ENCODE measurements at places on chromosomes 6 and 20. TPM values are rescaled to one million over a fixed set of nuclear protein-coding genes. Genes with fewer than 3 reads are reported as not detected.
A peak's percentile ranks its signal among the peaks of the same experiment; 100 is the strongest.

The CAP2 gene
- total RNA-seq, result 2.7 TPM

The RWDD2A gene
- 4.6 TPM for total RNA-seq

The HLA-DQA1 gene
- 8.1 TPM for total RNA-seq

The CNBD2 gene
- total RNA-seq, result 4.7 TPM

The SOBP gene
- 3.4 TPM for total RNA-seq

The FAM83D gene
- total RNA-seq, result 25.5 TPM

The LRRC73 gene
- 1.1 TPM for total RNA-seq

The KCNQ2 gene
- 0.27 TPM for total RNA-seq

The OR2H1 gene
- not detected for total RNA-seq

The JPH2 gene
- total RNA-seq, result 13.8 TPM

The HLA-DOB gene
- 0.69 TPM for total RNA-seq

The KCNG1 gene
- 10.3 TPM for total RNA-seq

The KCNB1 gene
- total RNA-seq, result 1.9 TPM

The SALL4 gene
- total RNA-seq, result 0.13 TPM

DNA sequence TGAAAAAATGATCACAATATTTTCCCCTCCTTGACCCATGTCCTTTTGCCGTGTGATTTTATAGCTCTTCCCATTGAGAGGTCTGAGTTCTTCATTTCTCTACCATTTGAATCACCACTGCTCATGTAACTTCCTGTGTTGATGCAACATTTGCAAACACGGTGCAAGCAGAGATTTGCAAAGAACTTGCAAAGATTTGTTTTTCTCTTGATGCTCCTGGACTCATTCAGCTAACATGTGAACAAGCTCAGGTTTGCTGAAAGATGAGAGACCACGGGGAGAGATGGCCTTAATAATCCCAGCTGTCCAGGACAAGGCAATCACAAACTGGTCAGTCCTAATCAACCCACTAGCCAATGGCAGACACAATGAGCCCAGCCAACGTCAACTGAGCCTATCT is 8.6 kb downstream of the VNN2 start:
- no peak for DNase-seq

DNA sequence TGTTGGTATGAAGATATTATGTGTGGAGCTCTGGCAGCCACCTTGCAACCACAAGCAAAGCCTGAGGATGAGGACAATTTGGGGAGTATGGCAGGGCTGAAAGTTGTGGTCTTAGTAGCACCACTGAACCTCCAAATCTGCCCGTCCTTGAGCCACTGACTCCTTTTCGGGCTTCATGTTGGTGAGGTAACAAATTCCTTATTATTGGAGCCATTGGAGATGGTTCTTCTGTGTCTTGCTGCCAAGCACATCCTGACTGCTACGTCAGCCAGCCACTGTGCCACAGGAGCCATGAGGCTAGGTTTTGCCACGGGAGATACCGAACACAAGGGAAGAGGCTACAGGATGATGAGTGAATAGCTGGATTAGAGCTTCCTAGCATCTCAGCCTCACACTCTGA is 201.6 kb downstream of the BMP7 start:
- no peak for DNase-seq

GRCh38 chr6:22467645-22468044 is 101.7 kb upstream of the HDGFL1 start:
- no peak for DNase-seq

DNA sequence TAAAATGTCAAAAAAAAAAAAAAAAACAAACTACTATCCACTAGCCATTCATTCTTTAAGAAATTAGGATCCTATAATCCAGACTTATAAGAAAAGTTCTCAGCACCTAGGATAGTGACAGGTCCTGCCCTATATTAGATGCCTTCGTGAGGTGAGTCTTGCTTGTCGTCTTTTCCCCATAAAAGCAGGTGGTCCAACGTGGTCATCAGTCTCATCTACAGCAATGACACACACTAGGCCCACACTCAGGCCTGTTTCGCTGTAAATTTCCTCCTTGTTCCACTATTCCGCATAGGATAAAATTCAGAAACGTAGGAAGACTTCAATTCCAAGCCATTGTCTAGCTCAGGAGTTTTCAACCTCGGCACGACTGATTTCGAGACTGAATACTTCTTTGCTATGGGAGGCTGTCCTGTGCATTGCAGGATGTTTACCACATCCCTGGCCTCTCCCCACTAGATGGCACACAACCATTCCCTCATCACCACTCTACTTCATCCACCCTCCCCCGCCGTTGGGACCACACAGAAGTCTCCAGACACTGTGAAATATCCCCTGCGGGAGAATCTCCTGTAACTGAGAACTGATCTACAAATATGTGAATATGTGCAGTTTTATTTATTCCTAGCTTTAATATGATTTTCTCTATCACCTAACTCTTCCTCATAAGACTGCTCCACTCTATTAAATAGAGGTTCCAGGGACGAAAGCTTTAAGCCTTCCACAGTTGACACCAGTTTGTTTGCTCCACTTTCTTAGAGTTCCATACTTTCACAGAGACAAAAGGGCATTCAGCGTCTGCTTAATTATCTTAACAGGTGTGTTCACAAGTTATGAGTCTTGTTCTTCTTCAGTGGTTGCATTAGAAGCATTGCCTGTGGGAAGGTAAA is 346.3 kb downstream of the BMP2 start:
- DNase-seq, result no peak

- DNase-seq, result peak; percentile 51
Measured at GRCh38 chr6:10552270-10552810, 31.2 kb downstream of the GCNT2 start.

- DNase-seq, result no peak
Measured at GRCh38 chr6:48641544-48641943, 530.5 kb upstream of the PTCHD4 start.

GRCh38 chr6:108556866-108557493 is 3.7 kb upstream of the FOXO3 start:
- DNase-seq, result no peak

- no peak for DNase-seq
Measured at GRCh38 chr6:116902634-116903033, 25.6 kb downstream of the RFX6 start.

GRCh38 chr6:1842334-1842733 is 232.6 kb downstream of the FOXC1 start:
- DNase-seq, result no peak

DNA sequence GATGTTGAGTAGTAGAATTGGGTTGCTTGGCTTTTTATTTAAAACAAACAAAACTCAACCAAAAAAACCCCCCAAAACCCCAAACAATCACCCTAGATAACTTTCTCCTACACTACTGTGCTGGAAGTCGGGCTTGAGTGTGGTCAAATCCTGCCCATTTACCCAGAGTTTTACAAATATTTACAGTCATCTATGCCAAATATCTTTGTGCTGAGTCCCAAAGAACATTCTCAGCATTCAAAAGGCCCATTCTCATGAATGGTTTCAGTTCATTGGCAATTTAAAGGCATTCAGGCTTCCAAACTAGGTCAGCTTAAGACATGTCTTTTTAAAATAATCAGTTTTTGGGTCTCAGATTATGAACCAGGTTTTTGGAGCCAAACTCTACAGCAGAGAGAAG is 1.8 kb downstream of the RNF144B start:
- no peak for DNase-seq

DNA sequence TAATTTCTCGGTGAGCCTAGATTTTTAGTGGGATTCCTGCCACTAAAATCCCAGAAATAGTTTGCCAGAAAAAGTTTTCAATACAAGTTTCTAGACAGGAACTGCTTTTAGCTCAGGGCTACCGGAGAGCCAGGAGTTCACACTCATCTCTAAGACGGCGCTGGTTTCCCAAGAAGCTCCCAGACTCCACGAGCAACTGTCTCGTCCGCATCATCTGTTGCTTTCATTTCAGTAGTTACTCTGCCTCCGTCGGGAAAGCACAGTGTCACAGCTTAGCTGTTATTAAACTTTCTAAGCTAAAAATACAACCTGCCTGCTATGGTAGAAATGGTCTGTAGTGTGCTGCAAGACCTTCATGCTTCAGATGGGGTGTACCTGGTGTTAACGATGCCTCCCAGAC is 197.3 kb upstream of the SNX9 start:
- no peak for DNase-seq

- DNase-seq, result peak; percentile 39
Measured at GRCh38 chr20:49381558-49382493, 100.6 kb downstream of the KCNB1 start.

- DNase-seq, result no peak
Measured at GRCh38 chr6:45915780-45916468, 99.7 kb downstream of the CLIC5 start.

DNA sequence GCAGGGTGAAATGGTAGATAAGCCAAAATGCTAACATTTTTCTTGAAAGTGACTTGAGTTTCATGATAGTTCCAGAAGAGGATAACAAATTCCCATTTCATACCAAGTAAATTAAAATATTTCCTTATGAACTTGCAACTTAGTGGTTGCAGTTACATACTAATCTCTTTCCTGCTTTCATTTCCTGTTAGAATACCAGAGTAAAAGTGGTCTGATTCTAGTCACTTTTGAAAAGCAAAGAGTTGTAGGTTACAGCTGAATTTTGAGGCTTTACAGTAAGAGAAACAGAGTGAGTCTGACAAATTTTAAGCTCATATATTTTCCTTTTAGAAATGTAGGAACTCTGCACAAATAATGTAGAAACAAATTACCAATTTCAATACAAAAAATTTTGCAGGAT is 117.4 kb downstream of the ZFAND3 start:
- DNase-seq, result no peak

GRCh38 chr20:38441916-38442315 is 6.8 kb upstream of the SNHG17 start:
- DNase-seq, result no peak

DNA sequence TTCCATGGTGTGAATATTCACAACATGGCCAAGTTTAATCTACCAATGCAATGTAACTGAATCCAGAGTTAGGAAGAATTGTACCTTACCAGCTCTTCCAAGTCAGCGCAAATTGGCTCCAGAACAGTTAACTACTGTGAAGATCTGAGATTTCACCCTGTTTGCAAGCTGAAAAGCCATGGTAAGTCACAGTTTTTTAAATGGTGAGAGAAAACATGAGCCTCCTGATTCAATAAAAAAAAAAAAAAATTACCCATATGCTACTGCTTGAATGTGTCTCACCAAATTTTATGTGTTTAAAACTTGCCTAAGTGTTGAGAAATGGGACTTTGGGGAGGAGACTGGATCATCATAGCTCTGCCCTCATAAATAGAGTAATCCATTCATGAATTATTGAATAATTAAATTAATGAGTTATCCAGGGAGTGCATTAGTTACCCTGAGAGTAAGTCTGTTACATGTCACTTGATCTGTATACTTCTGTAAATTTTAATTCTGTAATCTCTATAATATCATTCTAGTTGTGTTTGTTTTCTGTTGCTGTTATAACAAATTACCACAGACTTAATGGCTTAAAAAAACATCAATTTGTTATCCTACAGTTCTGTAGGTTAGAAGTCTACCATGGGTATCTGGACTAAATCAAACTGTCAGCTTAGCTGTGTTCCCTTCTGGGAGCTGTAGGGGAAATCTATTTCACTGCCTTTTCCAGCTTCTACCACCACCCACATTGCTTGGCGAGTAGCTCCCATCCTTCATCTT is 1355.9 kb downstream of the GRIK2 start:
- DNase-seq, result no peak

DNA sequence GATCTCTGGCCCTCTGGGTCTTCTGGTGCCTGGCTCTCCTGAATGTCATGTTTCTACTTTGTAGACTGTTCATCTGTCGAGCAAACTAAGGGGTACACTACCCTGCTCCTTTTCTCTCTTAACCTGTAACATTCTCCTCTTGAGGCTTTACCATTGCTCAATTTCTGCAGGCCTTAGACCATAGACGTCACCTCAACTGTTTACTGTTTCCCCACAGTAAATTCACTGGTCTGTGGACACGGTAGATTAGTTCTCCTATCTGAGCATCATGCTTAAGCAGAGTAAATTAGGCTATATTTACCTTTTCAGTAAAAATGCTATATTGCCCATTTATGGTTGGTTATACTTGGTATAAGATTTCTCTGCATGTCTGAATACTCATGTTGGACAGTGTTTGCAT is 40.5 kb downstream of the MCM8 start:
- no peak for DNase-seq

DNA sequence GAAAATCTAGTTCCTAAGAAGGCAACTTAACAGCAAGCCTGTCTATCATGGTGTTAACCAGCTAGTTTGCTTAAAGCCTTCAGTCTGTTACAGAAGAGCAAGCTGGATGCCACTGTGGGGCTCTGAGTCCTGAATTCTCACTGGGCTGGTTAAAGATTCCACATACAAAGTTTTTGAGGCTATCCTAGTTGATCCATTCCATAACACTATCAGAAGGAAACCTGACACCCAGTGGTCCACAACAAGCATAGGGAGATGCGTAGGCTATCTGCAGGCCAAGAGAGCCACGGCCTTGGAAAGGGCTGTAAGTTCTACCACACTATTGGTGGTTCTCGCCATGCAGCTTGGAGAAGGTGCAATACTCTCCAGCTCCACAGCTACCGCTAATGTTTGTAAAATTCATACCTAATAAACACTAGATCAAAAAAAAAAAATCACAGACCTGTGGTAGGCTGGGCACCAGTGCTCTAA is 420 bp upstream of the MCCD1 start:
- no peak for DNase-seq

DNA sequence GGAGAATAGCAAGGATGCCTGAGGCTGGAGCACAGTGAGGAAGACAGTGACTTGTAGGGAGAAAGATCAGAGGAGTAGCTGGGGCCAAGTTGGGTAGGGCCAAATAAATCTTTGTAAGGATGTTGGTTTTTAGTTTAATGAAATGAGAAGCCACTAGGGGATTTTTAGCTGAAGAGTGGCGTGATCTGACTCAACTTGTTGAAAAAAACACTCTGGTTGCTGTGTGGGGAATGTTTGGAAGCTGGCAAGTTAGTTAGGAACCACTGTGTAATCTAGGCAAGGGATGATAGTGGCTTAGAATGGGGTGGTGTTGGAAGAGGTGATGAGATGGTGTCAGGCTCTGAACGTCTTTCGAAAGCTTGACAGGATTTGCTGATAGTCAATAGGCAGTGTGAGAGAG is 176.1 kb upstream of the HDDC2 start:
- DNase-seq, result no peak

- no peak for DNase-seq
Measured at GRCh38 chr6:110703906-110704594, 111.2 kb downstream of the CDK19 start.

Data from colonic mucosa (tissue), 4 donors.